ENCODE measurements at places on chromosomes 4 and X.
A peak's percentile ranks its signal among the peaks of the same experiment; 100 is the strongest.

- peak; percentile 31 for DNase-seq
Measured at GRCh38 chr4:95165926-95166524, 382.7 kb downstream of the UNC5C start.

DNA sequence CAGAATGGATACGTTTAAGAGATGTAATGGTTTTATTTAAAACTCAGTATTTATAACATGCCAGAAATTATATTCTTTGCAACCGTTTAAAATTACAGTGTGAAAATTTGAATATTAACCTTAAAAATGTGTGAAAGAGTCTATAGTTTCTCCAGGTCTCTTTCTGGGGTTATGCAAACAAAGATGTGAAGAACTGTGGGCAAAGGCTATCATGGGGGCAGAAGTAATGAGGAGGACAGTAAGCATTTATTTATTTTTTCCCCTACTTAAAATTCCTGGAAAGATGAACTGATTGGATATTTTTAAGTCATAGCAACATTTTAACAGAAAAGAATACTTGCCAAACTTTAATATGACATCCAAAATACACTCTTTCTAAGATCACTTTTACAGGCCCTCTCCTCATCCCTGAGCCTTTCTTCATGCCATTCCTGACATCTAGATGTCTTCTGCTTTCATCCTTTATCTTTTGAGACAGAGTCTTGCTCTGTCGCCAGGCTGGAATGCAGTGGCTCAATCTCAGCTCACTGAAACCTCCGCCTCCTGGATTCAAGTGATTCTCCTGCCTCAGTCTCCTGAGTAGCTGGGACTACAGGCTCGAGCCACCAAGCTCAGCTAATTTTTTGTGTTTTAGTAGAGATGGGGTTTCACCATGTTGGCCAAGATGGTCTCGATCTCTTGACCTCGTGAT lies 46.1 kb downstream of the TMEM131L start:
- no peak for DNase-seq

GRCh38 chr4:42391981-42392380 lies 5.3 kb upstream of the SHISA3 start:
- no peak for DNase-seq

DNA sequence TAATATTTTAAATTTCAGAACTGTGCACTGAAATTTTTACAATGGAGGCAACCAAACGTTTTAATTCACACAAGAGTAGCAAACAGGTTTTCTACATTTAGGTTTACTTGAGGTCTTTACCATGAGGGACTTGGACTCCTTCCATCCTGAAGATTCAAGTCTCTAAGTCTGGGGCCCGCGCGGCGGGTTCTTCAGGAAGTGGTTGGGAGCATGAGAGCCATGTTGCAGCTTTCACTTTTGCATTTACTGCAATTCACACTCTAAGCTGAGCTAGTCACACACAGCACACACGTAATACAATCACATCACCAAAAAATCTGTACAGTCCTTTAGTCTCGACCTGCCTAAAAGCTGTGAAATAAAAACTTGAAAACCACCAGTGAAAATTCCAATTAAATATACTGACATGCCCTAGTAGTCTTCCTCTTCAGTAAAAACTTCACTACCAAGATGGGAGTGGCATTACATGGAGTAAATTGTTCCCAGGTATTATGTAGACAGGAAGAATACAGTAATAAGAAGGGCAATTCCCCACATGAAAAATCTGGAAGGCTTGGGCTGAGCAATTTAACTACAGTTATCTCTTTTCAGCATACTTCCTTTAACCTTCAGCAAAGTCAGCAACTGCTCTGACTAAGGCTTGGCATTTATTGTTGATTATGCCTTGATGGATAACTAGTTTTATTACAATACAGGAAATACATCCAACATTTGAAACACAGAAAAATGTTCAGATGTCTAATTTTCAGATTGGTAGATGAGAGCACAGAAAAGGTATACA lies 571.1 kb upstream of the DIPK2B start:
- peak; percentile 62 for DNase-seq

DNA sequence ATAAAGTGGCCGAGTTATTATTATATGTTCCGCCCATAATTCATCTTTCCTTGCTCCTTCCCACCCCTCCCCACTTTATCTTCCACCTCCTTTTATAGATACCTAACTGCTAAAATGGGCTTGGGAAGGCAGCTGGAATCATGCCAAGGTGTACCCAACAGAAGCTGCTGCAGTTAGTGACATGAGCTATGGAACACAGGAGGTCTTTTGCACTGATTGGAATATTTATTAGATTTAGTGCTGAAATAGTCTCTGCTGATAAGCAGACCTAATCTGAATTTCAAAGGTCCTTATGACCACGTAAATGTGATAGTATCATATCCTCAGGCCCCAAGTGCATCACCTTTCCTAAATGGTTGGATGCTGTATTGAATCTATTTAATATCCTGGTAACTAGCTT lies 64.9 kb downstream of the HMGB2 start:
- no peak for DNase-seq

DNA sequence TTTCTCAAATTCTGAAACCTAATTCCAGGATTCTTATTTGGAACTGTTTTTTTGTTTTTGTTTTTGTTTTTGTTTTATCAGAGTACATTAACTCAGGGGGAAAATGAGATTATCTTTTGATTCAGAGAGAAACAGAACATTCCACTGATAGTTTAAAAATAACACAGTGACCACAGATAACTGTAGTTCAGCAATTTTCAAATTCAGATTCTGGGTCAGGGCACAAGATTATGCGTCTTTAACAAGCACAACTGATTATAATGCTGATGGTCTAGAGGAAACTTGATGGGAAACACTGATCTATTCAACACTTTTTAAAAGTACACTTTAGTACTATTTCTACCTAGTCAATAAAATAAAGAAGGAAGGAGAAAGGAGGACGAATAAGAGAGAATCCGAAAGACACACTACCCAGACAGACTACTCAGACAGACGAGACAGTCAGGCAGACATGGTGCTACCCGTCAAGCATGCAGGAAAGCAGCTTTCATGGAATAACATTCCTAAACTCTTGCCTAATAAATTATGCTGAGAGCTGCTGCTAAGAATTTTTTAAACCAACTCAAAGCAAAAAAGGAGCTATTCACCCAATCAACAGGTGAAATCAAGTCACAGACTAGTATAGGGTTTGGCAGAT lies 59.0 kb downstream of the APBB2 start:
- no peak for DNase-seq

DNA sequence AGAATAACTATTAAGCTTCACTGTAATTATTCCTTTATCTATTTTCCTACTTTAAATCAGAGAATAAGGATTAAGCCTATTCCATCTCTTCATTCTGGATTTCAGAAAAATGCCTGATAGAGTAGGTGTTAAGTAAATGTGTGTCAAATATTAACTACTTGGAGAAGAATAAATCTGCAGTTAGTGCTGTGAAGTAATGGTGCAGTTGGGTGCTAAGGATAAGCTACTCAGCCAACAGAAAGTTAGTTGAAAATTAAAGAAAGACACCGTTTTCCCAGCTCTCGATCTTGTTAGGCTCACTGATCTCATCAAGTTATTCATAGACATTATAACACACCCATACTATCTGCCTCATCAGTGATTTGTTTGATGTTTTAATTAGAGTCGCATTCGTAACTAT lies 7.1 kb downstream of the PF4V1 start:
- DNase-seq: no peak

GRCh38 chr4:185573651-185574199 lies 38.4 kb upstream of the PDLIM3 start:
- DNase-seq: no peak

DNA sequence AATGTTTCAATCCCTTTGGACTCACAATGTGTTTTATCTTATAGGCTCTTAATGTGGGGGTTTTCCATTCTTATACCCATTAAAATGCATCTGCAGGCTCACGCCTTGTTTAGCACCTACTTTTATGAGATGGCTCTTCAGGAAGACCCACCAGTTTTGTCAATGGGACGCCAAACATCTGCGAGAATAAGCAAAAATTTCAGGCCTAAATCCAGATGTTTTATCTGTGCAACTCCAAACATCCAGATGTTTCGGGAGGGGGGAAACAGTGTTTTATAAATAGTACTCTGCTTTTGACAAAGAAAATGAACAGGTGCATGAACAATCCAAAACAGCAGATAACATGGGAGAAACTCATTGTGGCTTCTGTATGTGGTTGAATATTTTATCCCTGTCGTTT lies 342.8 kb downstream of the DHX15 start:
- no peak for DNase-seq

DNA sequence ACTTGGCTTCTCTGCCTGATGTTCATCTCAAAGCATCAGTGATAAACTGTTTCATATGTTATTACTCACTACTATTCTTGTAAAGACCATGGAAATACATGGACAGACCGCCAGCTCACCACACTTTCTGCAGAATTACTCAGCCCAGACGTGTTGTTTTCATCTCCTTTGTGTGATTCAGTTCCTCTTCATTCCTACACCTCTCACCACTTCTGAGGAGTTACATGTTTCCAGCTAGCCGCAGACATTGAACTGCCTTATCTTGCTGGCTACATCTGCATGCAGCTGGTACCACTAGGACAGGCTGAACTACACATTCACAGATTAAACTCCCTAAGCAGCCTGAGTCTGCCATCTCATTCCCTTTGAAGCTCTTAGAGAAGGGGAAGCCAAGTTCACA lies 443.2 kb upstream of the FGF16 start:
- DNase-seq: no peak

DNA sequence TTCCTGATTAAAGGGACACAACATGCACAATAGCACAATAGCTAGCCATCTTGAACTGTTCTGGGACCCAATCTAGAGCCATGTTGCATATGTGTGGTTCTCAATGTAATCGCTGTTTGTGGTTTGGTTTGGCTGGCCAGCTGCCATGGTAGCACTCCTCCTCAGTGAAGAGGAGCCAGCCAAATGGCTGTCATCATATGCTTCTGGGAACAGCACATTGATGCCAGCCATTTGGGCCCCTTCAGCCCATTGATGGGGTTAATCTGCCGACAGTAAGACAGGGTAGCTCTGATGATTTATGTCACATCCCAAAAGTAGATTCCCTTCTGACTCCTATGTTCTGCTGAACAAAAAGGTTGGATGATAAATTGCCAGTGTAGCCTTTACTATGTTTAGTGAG lies 48.5 kb downstream of the AWAT2 start:
- DNase-seq: no peak

- DNase-seq: no peak
Measured at GRCh38 chrX:123201720-123202119, 17.6 kb downstream of the GRIA3 start.

DNA sequence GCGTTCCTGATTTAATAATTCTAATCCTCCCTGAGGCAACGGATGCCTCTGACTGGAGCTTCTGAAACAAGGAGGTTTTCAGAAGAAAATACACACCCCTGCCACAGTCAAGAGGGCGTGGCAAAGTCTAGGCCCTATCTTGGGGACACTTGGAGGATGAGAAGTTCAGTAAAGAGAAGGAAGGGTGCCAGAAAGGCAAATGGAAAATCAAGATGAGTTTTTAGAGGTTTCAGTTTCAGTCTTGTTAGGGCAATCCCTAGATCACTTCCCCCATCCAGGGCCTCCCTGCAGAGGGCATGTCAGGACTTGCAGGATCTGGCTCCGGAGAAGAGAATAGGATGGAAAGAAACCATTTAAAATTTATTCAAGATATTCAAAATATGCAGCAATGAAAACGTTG lies 28.5 kb upstream of the FGF2 start:
- no peak for DNase-seq

DNA sequence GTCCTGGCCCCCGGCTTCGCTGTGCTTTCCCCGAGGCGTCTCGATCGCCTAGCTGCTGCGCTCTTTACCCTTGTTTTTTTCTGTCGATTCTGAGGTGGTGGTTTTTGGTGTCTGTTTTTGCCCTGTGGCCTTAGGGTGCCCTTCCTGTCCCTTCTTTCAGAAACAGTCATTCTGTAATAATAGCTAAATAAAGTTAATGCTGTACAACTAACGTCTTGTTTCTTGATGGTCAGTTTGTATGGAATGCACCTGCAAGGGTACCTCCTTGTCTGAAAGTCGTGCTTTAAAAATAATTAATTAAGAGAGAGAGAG lies 686 bp downstream of the FIP1L1 start:
- no peak for DNase-seq

DNA sequence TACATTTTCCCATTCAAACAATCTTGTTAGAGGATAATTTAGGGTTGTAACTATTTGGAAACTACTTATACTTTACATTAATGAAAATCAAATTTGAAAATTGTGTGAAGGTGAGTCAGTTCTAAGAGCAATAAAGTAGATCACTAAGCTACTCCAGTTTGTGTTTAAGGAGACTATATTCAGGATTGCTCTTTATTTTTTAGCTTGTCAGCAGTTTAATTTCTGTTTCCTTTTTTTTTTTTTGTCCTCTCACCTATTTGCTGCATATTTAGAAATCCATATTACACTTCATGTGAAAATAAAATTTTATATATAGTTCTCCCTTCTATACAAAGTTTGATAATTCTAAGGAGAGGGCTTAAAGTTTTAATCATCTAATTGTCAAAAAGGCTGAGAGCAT lies 691.8 kb downstream of the ADGRL3 start:
- no peak for DNase-seq

DNA sequence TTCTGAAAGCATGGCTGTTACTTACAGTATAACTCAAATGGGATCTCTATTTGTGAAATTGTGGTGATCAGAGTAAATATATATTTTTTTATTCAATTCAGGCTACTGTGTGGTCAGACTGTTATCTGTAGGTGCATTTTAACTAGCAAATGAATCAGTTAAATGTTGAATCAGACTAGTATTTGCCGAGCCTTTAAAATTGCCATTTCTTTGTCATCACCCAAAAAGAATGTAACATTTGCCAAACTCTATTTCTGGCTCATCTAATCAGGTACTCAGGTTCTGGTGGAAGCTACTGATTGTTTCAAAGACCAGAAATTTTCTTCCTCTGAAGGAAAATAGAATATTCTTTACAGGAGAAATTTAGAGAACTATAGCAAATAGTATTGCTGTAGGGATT lies 1.8 kb upstream of the NAA15 start:
- DNase-seq: no peak

- no peak for DNase-seq
Measured at GRCh38 chr4:80989921-80990544, 40.5 kb upstream of the BMP3 start.

- DNase-seq: peak; percentile 25
Measured at GRCh38 chr4:147518846-147519767, 38.2 kb downstream of the EDNRA start.

GRCh38 chr4:848803-849477 lies 23.0 kb upstream of the CPLX1 start:
- DNase-seq: no peak

DNA sequence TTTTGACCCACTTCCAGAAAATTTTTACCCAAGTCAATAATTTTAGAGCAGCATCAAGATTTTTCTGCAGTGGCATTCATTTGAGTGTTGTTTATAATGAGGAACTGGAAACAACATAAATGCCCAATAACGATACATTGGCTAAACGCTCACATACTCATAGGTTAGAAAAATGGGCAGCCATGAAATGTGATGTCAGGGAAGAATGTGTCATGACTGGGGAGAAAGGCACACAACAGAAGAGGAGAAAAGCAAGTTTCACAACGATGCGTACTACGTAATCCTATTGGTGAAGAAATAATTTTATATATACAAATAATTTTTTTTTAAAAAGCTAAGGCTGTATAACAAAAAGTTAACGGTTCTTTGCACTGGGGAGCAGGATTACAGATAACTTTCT lies 33.6 kb upstream of the MAP3K15 start:
- DNase-seq: no peak

Measured in CD4-positive, alpha-beta T cell treated with Interleukin-4 for 1 hour (primary cell).